Activated naive CD4-positive, alpha-beta T cell treated with anti-CD3 and anti-CD28 coated beads for 36 hours (primary cell): ENCODE measurements at places on chromosomes 4 and X. TPM values are rescaled to one million over a fixed set of nuclear protein-coding genes. Genes with fewer than 3 reads are reported as not detected.

GRCh38 chrX:153970357-153971123 is 1.1 kb downstream of the HCFC1 start:
- peaks cover 36% of the 10 kb centered on the region for H3K4me1 ChIP-seq
- peak overlapping the region; percentile 100 for H3K4me3 ChIP-seq
- DNase-seq = peak; percentile 39
- H3K27ac ChIP-seq = peak overlapping the region; percentile 100
- H3K36me3 ChIP-seq = peaks cover 26% of the 10 kb centered on the region
- H3K27me3 ChIP-seq = no peaks in the 10 kb centered on the region

- no peaks in the 10 kb centered on the region for H3K4me1 ChIP-seq
- no peaks in the 10 kb centered on the region for H3K27me3 ChIP-seq
- H3K27ac ChIP-seq = no peak overlapping the region
- H3K4me3 ChIP-seq = no peak overlapping the region
- no peaks in the 10 kb centered on the region for H3K36me3 ChIP-seq
Measured at GRCh38 chrX:10893976-10894375, 217.2 kb upstream of the HCCS start.

DNA sequence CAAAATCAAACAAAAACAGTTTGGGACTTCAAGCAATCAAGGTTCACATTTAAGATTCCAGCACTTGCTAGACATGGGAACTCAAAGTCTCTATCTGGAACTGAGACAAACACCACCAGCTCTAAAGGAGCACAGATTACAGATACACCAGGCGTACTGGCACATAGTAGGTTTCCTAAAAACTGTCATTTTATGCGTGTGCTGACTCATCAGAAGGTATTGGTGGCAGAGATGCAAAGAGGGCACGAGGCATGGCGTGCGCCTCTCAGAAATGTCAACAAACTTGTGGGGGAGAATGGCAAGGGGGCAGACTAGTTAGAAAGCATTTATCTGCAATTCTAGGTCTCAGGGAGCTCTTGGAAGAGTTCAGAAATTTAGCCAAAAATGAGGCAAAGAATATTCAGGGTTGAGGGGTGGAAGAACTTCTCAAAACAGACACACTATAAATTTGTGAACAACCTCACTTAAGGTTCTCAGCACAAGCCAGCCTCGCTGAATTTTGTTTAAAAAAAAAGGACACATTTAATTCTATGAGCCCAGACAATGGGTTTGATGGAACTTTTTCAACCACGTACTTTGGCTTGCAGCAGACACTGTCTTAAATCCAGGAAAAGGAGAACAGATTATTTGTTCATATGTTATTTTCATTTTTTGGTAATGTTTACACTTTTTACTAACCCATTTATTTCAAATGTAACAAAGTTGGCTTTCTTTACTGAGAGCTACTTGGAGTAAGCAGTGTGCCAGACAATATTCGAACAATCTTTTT is 100.0 kb downstream of the SHISA3 start:
- H3K4me1 ChIP-seq = no peaks in the 10 kb centered on the region
- H3K4me3 ChIP-seq = no peak overlapping the region
- H3K27ac ChIP-seq = no peak overlapping the region
- H3K36me3 ChIP-seq = peaks cover 20% of the 10 kb centered on the region

GRCh38 chrX:7054219-7055216 is 93.0 kb upstream of the STS start:
- H3K27me3 ChIP-seq = no peaks in the 10 kb centered on the region
- no peak for DNase-seq
- peaks cover 21% of the 10 kb centered on the region for H3K36me3 ChIP-seq
- H3K4me3 ChIP-seq = no peak overlapping the region

GRCh38 chr4:78768452-78769180 is 7.5 kb upstream of the BMP2K start:
- no peak for DNase-seq
- no peaks in the 10 kb centered on the region for H3K36me3 ChIP-seq
- H3K27ac ChIP-seq = no peak overlapping the region
- H3K4me3 ChIP-seq = no peak overlapping the region

GRCh38 chr4:100049872-100050271 is 99.8 kb upstream of the H2AZ1 start:
- H3K4me1 ChIP-seq = no peaks in the 10 kb centered on the region
- no peak overlapping the region for H3K27ac ChIP-seq
- H3K4me3 ChIP-seq = no peak overlapping the region
- no peak for DNase-seq
- peaks cover 16% of the 10 kb centered on the region for H3K27me3 ChIP-seq

DNA sequence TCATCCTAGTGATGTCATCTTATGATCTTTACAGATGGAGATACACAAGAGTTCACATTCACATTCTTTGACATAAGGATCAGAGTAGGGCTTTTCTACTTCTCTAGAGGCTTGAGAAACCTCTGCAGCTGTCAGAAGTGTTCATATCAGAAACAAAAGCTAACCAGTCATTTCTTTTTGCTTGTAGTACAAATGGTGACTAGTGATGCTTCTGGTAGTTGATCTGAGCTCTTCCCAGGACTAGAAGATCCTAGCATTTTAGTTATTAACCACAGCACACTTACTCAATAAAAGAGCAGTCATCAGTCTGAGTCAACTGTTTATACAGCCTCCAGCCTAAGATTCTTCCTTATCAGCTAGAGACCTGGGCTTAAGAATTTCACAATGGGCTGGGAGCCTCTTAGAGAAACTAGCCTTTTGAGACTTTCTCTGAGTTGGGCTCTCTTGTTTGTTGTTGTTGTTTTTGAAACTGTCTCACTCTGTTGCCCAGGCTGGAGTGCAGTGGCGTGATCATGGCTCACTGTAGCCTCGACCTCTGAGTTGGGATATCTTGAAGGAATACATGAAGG is 84.1 kb downstream of the TMEM164 start:
- H3K27ac ChIP-seq = no peak overlapping the region
- H3K36me3 ChIP-seq = peaks cover 4% of the 10 kb centered on the region
- peaks cover 16% of the 10 kb centered on the region for H3K4me1 ChIP-seq
- DNase-seq = no peak

DNA sequence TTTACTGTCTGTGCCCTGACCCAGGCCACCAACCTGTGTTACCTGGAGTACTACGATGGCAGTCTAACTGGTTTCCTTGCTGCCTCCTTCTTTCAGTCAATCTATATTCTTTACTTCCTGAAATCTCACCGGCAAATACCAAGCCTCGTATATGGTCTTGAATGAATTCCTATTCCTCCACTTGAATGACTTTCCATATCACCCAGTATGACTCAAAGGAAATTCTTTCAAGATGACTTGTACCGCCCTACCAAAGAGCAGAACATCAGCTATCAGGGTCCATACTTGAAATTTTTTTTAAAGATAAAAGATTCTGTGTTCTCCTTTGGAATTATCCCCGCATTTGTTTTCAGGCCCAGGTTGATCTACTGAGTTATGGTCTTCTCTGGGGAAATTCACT is 378.0 kb downstream of the AFF2 start:
- H3K36me3 ChIP-seq = no peaks in the 10 kb centered on the region
- H3K4me1 ChIP-seq = no peaks in the 10 kb centered on the region
- no peak overlapping the region for H3K27ac ChIP-seq
- no peak for DNase-seq
- no peaks in the 10 kb centered on the region for H3K27me3 ChIP-seq
- H3K4me3 ChIP-seq = no peak overlapping the region

SRPK3 gene
- total RNA-seq = not detected

ODAPH gene
- total RNA-seq = not detected

RBM47 gene
- total RNA-seq = 1.7 TPM

HEPH gene
- total RNA-seq = not detected

CCDC158 gene
- total RNA-seq = not detected

MAPK10 gene
- total RNA-seq = not detected
